NCI-H1417 (cell line): ENCODE measurements at places on chromosomes 11 and 22.

- DNase-seq = no peak
Observed at GRCh38 chr11:2273771-2274170, 3.4 kb upstream of the ASCL2 start.

GRCh38 chr11:120985718-120986569 lies 38.0 kb upstream of the TBCEL start:
- peak; percentile 55 for DNase-seq

- DNase-seq = no peak
Observed at GRCh38 chr11:18633256-18634139, 644 bp downstream of the SPTY2D1 start.

DNA sequence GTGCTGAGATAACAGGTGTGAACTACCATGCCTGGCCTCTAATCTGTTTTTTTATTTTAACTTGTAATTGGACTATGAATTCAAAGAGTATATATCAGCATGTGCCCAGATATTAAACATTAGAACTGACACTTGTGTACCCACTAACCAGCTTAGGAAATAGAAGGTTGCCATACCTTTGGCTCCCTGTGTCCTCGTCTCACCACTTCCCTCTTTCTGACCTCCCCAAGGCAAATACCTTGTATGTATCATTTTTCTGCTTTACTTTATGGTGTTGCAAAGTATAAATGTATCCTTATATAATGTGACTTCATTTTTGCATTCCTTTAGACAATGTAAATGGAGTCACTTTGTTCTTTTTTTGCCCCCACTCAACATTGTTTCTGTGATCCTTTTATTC lies 9.1 kb downstream of the PPP6R3 start:
- DNase-seq = no peak

DNA sequence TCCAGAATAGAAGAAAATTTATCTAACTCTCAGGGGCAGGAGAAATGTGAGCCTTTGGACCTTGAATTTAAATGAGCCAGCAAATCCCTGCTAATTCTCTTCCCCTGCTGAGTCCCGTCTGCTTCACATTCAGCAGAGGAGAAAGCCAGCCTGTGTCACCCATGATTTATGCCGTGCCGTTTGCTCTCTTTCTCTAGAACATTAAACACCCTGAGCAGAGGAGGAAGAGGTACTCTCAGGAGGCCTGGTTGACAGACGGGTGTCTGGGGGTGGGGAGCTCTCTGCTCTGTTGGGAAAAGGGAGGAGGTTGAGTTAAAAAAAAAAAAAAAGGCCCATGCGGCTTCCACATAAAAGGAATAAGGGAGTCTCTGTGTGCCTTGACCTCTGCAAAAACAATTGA lies 11.3 kb upstream of the MTMR3 start:
- DNase-seq = peak; percentile 50

GRCh38 chr11:121408830-121409229 lies 43.3 kb upstream of the SORL1 start:
- DNase-seq = no peak

- DNase-seq = no peak
Observed at GRCh38 chr11:133981156-133981555, 24.4 kb upstream of the IGSF9B start.

- no peak for DNase-seq
Observed at GRCh38 chr11:99693941-99694492, 673.3 kb downstream of the CNTN5 start.

- DNase-seq = no peak
Observed at GRCh38 chr11:133904818-133905515, 51.8 kb downstream of the IGSF9B start.

DNA sequence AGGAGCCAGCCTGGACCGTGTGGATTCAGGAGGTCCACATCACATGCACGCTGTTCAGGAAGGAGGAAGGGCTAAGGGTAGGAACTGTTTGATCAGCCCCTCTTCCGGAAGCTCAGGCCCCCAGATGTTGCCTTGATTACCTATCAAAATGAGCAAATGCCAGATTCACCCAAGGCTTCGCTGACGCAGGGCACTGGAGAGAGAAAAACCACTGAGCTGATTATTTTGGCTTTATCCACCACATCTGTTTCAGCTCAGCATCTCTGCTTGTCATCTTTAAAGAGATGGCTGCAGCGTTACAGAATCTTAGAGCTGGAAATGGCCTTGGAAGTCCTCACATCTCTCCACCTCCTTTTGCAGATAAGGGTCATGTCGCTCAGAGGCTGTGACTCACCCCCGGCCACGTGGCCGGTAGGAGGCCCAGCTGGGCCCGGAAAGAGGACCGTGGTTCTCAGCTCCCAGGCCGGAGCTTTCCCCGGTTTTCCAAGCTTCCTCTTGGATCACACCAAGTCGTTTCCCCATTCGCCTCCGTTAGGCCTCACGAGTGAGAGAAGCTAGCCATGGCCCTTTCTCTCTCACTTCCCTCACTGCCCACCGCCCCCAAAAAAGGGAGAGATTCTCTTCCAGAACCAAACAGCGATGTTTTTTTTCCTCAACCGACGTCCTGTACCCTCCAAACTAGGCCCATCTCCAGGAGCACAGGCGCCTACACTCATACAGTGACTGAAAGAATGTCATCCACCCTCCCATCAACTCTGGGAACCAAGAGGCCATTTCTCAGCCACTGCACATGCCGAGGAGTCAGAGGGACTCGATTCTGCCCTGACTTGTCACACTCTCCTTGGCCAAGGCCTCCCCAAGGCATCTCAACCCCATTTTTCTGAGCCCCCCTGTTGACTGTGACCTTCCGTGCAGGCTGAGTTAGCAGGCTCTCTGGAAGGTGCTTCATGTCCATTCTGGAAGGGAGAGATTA lies 37.6 kb downstream of the LIF start:
- DNase-seq = no peak

- no peak for DNase-seq
Observed at GRCh38 chr11:116773203-116774097, 663 bp upstream of the BUD13 start.

DNA sequence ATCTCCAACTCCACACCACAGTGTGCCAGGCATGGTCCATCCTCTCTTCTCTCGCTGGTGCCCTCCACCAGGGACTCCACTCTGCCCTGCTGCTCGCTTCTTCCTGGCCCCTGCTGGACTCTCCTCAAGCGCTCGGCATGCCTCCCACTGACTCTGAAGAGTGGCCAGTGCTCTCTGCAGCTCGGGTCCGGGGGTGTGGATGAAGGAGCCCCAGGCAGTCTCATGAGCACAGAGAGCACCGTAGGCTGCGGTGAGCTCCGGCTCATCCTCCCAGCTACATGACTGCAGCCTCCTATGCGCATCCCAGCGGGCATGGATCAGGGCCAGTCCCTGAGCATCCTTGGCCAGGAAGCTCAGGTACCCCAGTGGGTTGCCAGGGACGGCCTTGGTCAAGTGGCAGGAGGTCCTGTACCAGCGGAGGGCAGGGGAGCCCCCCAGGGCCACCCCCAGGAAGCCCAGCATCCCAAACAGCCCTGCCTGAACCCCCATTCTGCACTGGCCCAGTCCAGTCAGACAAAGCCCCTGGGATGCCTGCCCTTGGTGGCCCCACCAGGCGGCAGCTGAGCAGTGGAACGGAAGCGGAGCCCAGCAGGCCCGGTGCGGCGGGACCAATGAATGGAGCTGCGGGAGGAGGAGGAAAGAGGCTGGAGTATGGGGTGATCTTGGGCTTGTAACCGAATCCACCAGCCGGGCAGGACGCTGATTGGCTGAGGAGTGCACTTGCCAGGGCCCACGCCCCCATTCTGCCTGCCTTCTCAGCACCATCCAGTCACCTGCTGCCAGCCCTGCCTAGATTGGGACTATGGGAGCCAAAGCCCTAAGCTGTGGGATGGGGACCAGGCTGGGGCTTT lies at the start of gene PLA2G3:
TSS of gene PLA2G3 (minus strand) at position 643 of the 851 bp plus-strand sequence. CDS start at position 489, 154 bp downstream.
- DNase-seq = peak; percentile 60

- no peak for DNase-seq
Observed at GRCh38 chr11:129313541-129314297, 61.9 kb upstream of the BARX2 start.

DNA sequence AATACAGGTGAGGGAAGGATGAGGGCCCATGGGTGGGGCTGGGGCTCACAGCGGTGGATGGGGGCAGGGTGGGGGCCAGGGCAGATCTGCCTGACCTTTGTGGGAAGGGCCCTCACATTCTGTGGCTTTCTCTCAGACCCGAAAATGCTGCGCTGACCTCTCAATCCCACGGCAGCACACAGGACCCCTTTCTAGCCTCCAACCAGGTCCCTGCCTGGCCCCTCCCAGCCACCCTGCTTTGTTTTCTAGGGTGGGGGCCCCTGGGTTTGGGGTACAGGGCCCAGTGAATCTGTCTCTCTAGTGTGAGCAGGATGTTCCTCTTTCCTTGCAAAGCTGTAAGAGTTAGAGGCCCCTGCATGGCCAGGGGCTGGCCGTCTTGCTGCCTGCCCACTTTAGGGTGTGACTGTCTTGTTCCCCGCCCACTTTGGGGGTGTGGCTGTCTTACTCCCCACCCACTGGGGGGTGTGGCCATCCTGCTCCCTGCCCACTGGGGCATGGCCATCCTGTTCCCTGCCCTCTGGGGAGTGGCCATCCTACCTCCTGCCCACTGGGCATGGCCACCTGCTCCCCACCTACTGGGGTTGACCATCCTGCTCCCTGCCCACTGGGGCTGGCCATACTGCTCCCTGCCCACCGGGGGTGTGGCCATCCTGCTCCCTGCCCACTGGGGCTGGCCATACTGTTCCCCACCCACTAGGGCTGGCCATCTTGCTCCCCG lies 11.5 kb downstream of the PARVG start:
- DNase-seq = no peak
